ENCODE measurements at places on chromosomes 4 and X. TPM values are rescaled to one million over a fixed set of nuclear protein-coding genes. Genes with fewer than 3 reads are reported as not detected.

The MAGEA6 gene
- not detected for total RNA-seq

The FGF2 gene
- 0.73 TPM for total RNA-seq

The TGIF2LX gene
- total RNA-seq = not detected

The FRYL gene
- total RNA-seq = 46.7 TPM

The DGKK gene
- total RNA-seq = not detected

The RPS6KA6 gene
- total RNA-seq = 0.16 TPM

The TAF7L gene
- 0.15 TPM for total RNA-seq

- no peak for DNase-seq
Measured at GRCh38 chrX:115324194-115324593, 34.7 kb downstream of the LUZP4 start.

DNA sequence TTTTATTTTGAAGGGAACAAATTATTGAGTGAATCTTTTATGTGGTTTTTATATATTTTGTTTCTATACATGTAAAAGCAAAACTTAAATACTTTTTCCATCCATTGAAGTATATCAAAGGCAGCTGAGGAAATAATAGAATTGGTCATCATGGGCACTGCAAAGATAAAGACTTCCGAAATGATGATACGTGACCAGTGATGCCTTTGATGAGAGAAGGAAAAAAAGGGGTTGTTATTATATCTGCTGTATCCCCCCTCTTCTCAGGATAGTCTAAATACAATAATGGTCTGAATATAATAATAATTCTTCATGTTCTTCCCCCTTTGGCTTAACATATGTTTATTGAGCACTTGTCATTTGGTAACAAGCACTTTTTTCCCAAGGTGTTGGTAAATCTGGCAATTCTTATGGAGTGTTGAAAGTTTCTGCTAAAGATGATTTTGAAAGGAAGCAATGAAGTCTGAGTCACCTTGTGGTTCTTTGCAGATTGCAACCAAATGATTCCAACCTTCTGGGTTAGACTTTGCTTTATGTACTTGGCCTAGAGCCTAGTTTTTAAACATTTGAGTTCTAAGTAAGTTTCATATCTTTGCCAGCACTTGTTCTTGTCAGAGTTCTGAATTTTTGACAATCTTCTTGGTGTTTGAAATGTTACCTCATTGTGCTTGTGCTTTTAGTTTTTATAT is 60.8 kb downstream of the USP9X start:
- DNase-seq = no peak

- DNase-seq = no peak
Measured at GRCh38 chrX:80317646-80318045, 102.6 kb upstream of the TENT5D start.

DNA sequence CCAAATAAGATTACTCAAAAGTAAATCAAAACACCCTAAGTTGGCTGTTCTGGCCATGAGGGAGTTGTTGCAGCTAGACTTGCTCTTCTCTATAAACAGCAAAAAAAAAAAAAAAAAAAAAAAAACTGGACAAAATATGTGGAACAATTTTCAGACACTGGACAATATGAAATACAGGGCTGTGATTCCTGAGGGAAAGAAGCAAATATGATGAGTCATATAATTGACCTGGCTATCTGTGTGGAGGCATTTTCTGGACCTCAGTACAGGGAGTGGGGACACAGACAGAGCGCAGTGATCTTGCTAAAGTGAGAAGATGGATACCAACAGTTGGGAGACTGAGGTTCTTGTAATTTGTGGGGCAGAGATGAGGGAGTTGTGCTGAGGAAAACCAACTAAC is 192.0 kb upstream of the HAND2 start:
- DNase-seq = no peak

GRCh38 chr4:153931804-153932203 is 142.9 kb upstream of the SFRP2 start:
- DNase-seq = no peak

DNA sequence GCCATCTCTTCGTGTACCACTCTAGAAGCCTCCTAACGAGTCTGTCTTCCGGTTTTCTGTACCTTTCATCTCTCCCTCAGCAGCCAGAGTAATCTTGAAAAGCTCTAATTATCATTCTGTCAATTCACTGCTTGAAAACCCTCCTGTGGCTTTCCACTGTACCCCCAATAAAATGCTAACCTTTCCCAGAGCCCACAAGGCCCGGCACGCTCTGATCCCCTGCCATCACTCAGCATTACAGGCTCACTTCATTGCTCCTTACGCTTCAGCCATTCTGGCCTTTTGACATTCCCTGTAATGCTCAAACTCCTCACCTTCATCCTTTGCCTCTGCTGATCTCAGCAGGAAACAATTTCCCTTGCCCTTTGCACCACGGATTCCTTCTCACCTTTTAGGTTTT is 112.9 kb downstream of the ARHGAP10 start:
- DNase-seq = no peak

DNA sequence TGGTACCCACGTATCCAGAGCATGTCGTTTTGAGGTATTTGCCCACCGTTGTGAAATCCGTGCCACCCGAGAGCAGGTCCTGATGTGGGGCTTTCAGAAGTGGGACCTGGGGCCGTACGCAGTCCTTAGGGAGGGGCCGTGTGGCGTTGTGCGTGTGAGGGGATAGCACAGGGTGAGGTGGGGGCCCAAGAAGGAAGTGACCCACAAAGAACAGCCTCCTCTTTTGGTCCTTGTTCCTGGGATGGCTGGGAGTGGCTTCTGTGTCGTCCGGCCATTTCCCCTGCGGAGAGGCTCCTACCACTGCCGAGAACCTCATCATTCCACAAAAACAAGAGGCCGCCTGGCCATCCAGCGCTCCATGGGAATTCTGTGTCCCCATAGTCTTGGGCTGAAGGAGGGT is 17.0 kb upstream of the MSANTD1 start:
- no peak for DNase-seq

DNA sequence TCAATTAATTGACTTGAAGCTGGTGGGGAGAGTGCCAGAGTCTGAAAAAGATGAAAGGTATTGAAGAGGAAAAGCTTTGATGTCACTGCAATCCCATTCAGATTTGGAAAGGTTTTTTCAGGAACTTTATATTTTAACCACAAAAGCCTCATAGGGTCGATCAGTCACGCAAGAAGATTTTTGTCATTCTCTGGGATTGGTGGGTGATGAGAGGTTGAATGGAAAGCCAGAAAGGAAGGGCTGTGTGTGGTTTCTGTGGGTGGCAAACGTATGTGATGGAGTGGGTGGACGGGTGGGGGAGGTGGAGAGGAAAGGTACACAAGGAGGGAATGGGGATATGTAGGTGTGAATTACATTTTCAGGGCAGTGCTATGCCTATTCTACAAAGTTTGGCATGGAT is 173.8 kb upstream of the SCML1 start:
- no peak for DNase-seq

GRCh38 chrX:121639781-121640180 is 592.4 kb downstream of the GLUD2 start:
- DNase-seq = no peak

DNA sequence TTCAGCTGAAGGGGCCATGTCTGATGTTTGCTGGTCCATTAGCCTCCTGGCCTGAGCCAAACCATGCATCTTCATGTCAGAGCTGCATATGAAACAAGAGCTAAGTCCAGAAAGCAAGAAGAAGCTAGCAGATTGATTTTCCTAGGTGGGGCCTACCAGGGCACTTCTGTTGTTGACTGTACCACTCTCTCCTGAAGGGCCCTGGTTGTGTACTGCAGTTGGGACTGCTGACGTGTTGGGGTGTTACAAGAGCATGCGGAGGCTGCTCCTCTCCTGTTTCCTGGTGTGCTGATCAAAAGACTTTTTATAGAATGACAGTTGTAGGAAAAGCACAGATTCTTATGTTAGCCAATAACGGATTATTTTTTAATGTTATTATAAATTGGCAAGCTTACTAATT is 145.1 kb downstream of the TBL1X start:
- no peak for DNase-seq

DNA sequence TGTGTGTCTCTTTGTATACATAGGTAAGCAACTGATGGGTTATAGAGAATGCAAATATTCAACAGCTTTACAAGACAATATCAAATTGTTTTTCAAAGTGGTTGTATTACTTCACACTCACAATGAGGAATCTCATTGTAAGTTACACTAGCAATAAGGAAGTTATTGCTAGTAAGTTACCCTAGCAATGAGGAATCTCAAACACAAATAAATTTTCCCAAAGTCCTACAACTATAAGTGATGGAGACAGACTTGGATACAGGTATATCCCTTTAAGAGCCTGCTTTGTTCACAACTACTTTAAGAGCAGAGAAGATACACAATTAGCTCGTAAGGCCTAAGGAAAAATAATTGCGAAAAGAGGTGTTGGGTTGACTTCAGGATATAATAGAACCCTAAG is 28.3 kb upstream of the NWD2 start:
- no peak for DNase-seq

- no peak for DNase-seq
Measured at GRCh38 chrX:115968436-115969252, 201.9 kb upstream of the AGTR2 start.

DNA sequence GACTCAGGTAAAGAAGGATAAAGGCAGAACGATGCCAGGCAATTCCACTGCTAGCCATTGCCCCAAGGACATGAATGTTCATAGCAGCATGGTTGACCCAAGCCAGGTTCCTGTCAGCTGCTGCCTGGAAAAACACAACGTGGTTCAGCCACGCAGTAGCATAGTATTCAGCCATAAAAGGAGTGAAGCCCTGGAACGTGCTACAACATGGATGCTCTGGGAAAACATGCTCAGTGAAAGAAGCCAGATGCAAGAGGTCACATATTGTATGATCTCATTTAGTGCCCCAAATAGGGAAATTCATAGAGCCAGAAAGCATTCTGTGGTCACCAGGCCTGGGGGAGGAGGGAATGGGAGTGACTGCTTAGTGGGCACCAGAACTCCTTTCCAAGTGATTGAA is 129.8 kb downstream of the GPR143 start:
- no peak for DNase-seq

DNA sequence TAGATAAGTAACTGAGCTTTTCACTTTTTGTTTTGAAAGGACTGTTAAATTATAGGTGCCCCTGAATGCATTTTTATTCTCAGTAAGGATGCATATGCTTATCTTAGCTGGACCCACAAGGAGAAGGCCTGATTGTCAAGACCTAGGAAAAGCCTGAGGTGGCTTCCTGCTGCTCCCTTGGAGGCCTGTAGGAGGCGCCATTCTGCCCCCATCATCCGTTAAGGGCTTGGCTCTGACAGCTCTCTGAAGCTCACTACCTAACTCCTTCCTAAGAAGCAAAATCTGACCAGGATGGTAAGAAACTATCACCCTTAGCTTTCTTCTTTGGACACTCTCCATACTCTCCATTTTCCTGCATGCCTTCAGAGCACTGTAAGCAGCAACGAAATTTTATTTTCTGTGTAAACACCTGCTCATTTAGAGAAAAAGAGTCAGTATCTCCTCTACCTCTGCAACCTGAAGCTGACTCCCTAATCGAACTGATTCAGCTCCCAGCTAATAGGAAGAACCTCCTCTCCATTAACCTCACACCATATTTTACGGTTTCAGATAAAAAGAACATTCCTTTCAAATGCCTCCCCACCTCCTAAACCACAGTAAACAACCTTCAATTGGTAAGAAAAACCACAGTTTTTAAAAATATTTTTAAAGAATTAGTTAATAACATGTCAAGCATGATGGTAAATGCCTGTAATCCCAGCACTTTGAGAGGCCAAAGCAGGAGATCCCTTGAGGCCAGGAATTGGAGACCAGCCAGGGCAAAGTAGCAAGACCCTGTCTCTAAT is 73.4 kb upstream of the EDNRA start:
- no peak for DNase-seq

GRCh38 chrX:123993904-123994635 is 32.6 kb downstream of the STAG2 start:
- DNase-seq = no peak

GRCh38 chr4:16461362-16461761 is 235.1 kb upstream of the TAPT1 start:
- no peak for DNase-seq

DNA sequence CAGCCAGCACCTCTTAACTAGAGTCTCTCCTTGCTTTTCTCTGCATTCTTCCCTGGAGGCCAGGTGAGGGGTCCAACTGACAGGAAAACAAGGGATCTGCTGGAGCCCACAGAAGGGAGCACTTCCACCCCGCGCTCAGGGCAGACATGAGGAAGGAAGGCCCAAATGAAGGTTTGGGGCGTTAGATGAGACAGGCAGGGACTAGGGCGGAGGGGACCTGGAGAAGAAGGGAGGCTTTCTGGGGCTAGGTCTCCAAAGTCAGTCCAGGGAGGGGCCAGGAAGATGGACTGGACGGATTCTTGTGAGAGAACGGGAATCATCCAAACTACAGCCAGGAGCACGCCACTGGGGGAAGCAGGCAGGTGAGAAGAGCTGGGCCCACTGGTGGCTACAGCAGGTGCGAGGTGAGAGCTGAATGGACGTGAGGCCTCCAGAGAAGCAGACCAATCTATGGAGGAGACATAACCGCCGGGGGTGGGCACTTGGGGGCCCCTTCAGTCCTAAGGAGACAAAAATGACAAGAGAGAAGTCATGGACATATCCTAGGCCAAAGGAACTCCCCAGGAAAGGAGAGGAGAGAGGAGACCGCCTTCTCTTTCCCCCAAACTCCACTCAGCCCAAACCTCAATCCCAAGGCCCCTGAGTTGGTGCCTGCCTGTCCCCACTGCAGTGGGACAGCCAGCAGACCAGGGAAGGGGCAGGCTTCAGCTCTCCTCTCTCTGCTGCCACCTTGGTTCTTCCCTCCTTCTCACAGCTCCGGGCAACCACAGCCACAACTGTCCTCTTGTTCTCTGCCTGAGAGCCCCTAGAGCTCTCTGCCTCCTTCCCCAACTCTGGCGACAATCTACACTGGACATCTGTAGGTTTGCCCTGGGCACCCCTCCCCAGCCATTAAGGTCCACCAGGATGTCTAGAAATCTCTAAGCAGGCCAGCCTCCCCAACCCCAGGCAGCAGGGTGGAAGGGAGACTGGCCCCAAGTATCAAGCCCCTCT is 7.0 kb downstream of the APLN start:
- no peak for DNase-seq

DNA sequence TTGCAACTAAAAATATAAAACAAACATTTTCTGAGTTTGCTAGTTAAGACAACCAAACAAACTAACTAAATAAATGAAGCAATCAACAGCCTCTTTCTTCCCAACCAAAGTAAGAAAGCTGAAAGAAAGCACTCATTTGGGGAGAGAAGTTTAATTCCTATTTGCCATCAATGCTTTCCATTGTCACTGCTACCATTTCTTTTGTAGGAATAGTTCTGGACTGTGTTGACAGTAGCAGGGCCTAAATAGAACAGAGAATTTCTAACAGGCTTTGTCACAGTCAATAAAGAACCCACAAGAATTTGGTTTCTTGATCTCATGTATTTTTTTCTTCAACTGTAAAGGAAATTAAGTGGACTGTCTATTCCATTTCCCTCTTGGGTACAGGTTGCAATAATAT is 1886.4 kb upstream of the TENM3 start:
- DNase-seq = no peak

GRCh38 chr4:149057594-149057993 is 615.4 kb upstream of the NR3C2 start:
- DNase-seq = no peak
